ENCODE measurements at places on chromosomes 4 and X.

GRCh38 chr4:169164669-169165415 is 105.9 kb downstream of the SH3RF1 start:
- peak; percentile 89 for DNase-seq

DNA sequence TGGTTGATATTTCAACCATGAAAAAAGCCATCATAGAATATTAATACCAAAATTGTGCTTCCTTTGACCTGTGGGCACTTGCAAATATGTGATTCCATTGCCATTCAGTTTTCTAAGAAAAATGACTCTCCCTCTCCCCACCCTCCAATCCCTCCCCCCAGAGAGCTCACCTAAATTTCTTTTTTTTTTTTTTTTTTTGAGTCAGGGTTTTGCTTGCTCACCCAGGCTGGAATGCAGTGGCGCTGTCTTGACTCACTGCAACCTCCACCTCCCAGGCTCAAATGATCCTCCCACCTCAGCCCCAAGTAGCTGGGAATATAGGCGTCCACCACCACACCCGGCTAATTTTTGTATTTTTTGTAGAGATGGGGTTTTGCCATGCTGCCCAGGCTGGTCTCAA is 47.0 kb downstream of the SNX25 start:
- DNase-seq = peak; percentile 50

DNA sequence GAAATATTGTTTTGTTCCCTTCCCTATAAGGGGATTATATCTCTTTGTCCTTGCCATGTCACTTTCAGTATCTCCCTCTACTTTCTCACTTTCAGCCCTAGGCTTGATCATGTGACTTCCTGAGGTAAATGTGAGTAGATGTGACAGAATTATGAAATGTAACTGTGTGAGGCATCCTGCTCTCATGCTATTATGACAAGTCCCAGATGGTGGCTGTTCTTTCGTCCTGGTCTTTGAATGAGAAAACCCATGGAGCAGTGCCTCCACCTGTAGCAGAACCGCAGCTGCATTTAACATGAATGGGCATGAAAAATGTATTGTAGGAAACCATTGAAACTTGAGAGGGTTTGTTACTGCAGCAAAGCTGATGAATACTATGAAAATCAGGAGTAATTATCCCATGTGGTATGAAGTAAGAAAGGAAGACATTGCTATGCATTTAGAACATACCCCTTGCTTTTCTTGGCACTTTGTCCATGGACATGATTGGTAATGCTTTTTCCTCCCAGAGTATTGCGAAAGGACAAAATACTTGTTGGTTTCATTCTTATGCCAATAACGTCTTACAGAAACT is 202.2 kb upstream of the GPRIN3 start:
- DNase-seq = peak; percentile 43

DNA sequence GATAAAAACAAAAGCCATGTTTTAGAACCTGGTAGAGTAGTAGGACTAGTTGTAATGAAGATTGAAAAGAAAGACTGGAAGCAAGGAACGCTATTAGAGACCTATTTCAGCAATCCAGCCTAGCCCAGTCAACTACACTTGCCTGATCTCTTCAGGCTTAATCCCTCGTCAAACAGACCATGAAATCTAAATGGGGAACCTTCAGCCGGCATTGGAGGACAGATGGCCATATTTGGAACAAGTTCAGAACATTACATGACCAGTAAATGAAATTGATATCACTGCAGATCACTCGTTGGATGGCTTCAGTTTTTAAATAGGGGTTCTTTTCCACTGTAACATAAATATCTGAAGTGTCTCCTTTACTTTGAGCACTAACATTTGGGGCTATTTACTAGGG is 84.8 kb upstream of the WDR44 start:
- no peak for DNase-seq

DNA sequence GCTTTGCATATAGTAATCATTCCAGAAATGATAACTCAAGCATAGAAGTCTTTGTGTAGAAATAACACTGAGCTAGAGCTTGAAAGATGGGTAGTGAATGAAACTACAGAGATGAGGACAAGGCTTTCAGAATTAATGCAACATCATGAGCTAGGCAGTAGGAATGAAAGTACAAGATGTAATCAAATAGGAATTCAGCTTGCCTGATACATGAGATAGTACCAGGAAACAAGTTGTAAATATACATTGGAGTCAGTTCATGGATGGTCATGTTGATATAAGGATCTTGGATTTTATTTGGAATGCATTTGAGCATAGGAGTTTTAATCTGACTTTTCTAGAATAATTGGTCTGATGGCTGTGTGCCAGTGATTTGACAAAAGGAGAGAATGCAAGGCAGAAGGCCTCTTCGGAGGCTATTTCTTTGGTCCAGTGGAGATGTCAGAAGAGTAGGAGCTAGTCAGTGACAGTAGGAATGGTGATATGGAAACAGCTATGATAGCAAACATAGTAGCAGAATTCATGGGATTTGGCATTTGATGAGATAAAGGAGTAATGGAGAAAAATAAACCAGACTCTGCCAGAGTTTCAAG is 206.4 kb upstream of the PACRGL start:
- peak; percentile 72 for DNase-seq

GRCh38 chr4:37885496-37885895 is 5.4 kb upstream of the TBC1D1 start:
- no peak for DNase-seq

- no peak for DNase-seq
Measured at GRCh38 chr4:40632080-40632479, 2.4 kb upstream of the RBM47 start.

DNA sequence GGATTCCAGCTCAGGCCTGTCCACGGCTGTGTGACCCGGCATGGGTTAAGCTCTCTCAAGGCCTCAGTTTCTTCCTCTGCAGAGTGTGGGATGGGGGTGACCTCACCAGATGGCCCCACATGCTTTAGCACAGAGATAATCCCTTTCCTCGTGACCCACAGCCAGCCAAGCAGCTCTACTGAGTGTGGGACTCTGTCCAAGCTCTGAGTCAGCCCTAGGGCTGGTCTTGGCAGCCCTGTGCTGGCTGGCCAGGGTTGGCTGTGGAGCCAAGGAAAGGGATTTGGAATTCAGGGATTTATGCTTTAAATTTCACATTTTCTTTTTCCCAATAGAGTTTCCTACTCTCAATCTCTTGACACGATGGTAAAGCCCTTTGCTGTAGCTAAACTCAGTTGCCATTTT is 19.7 kb upstream of the SPON2 start:
- DNase-seq = peak; percentile 97

DNA sequence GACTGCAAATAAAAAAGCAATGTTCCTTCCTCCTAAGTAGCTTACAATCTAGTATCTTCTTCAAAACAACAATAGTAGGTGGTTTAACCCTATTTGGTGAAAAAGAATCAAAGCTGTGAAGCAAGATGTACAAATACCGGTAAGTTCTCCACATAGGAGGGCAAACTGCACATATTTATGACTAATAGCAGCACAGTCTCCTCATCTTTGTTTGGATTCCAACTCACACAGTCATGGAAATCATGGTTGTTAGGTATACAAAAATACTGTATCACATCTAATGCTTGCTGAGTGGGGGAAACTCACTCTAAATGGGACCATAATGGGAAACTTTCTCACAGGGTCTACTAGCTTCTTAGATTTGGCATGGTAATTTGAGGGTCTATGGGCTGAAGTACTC is 597.2 kb downstream of the INPP4B start:
- DNase-seq = peak; percentile 64

GRCh38 chr4:5720157-5720850 is 9.3 kb downstream of the EVC start:
- DNase-seq = no peak

DNA sequence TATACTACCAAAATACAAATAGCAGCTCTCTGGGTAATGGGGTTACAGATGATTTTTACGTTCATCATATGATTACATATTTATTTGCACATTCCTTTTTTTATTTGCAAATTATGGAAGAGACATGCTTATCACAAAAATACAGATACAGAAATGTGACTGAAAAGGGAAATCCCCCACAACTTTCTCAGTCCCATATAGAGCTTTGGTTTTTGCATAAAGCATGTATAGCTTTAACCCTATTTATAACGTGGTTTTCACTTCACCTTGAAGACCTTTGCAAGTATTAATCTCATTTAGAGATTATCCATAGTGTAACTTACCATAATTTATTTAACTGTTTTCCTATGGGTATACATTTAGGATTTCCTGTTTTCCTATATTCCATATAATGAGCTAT is 55.4 kb downstream of the PDK3 start:
- DNase-seq = no peak

GRCh38 chr4:20617678-20618396 is 82.4 kb upstream of the PACRGL start:
- no peak for DNase-seq

DNA sequence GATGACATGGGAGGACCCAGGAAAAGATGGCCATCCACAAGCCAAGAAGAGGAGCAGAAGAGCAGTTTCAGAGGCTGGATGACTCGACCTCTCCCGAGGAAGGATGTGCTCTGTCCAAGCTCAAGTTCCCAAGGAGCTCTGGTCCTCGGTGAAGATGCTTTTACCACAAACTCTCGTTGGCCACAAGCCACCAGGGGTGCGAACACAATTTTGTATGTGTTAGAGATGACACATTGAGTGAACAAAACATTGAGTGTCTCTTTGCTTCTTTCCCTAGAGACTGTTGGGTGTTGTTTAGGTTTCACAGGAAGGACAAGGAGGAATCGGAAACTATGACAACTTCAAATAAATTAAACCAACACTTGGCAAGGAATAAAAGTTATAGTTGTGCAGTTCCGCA is 26.3 kb downstream of the FGFBP1 start:
- peak; percentile 47 for DNase-seq

DNA sequence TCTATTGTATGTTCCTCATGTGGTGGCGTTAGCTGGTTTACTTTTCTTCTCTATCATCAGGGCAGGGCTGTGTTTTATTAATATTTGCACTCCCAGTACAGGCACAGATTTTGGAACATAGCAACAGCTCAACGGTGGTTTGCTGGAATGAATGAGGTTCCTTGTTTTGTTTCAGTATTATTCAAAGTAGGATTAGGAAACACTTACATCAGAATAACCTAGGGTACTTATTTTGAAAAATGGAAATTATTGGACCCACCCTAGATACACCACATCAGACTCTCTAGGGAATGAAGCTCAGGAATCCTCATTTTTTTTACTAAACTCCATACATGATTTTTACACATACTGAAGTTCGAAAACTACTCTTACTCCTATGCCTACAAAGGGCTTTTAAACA is 108.8 kb upstream of the ENPEP start:
- DNase-seq = no peak

DNA sequence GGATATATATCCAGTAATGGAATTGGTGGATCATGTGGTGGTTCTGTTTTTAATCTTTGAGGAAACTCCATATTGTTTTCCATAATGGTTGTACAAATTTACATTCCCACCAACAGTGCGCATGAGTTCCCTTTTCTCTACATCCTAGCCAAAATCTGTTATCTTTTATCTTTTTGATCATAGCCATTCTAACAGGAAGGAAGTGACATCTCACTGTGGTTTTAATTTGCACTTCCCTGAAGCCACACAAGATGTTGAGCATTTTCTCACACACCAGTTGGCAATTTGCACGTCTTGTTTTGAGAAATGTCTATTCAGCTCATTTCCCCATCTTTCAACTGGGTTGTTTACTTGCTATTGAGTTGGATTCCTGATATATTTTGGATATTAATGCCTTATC is 194.9 kb downstream of the CBLL2 start:
- DNase-seq = no peak

GRCh38 chr4:26176598-26177149 is 144.1 kb upstream of the RBPJ start:
- DNase-seq = peak; percentile 78

- DNase-seq = no peak
Measured at GRCh38 chr4:86857341-86858052, 8.3 kb upstream of the SLC10A6 start.

DNA sequence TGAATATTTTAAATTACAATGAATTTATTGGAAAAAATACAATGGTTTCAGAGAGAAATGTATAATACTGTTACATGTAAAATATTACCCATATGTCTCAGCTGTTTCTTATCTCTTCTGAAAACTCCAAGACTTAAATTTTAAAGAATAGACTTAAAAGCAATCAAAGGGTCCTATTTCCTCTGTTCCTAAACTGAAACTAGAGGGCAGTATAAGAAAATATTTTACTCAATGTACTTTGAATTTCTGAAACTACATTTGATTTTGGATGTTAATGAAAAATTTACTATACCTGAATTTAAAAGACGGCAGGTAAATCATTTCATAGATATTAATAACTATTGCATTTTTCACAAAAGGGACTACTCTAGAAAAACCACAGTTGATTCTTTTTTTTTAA is 200.2 kb downstream of the LRBA start:
- DNase-seq = no peak

DNA sequence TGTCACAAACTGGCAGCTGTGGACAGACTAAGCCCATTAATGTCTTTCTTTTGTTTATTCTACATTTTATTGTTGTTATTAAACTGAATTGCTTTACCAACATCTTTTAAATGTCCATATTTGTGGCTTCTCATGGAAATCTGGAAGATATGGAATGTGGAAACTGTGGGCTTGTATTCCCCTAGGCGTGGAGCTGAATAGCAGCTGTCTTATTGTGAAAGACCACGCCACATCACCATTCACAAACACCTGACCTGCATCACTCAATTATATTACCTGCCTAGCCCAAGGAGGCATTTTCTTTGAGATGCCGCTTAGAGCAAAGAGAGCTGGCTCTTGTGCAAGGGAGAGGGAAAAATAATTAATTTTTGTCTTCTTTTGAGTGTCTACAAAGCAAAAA is 96.9 kb upstream of the GPRIN3 start:
- DNase-seq = no peak

DNA sequence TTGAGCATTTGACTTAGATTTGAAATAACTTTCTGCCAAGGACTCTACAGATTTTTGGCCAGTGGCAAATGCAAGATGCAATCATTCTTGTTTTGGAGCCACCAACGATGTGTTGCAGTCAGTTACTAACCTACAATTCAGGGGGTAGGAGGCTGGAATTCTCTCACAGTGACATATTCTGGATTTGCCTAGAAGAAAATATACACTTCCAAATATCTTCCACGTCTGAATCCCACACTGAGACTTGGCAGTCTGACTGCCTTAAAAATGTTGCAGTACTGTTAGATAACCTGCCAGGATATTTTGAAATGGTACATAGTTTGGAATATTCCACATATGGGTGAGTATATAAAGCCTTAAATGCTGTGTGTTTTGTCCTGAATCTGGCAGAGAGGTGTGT is 27.6 kb upstream of the AGTR2 start:
- no peak for DNase-seq
